ENCODE measurements at places on chromosomes 4 and X.

DNA sequence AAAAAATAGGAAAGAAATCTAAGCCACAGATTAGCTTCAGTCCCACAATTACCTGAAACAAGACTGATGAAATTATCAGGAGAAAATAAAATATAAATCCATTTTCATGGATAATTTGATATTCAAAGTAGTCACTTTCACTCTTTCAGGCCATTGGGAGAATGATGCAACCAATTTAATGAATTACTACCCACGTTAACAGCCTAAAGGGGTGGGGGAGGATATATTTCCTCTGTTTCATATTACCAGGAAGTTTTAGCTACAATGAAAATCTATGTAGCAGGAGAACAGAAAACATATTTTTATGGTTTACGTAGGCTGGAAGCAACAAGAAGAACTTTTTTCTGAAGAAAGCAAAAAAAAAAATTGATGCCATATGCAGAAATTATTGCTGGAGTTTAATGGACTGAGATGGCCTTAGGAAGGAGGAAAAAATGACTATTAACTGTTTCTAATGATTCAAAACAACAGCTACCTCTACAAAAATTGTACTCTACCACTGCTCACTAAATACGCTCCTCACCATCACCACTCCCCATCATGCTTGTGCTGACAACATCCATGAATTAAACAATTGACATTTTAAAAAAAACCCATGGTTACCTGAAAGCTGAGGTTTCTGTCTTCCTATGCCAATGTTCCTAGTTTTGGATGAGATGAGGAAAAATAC lies 100.9 kb downstream of the CXXC4 start:
- DNase-seq, result no peak

- DNase-seq, result no peak
Observed at GRCh38 chr4:125420526-125420925, 105.8 kb downstream of the FAT4 start.

- DNase-seq, result peak; percentile 64
Observed at GRCh38 chrX:154411981-154412340, 622 bp downstream of the TAFAZZIN start.

GRCh38 chrX:7647831-7648230 lies 195.1 kb upstream of the VCX start:
- DNase-seq, result no peak

DNA sequence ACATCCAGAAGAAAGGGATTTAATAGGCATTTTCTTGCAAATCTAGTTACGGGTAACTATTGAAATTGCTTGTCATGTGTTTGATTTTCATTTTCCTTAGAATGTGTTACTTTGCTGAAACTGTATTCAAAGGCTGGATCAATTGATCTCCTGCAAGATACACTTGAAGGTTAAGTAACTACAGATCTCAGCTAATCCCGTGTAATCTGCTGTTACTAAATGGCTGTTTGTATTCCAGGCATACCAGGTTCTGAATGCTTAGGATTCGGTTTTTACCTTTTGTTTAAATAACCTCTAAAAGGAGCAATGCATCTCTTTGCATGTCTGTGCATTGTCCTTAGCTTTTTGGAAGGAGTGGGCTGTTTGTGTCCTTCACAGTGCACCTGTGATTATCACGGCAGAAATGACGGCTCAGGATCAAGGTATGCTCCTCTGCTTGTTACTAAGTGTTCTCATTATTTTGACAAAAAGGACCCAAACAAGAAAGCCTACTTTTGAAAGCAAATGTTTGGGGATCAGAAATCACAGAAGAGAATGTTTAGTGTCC lies at the start of gene LRIT3:
LRIT3 (plus strand) TSS at position 212 of the 547 bp plus-strand sequence; CDS start at position 307, 95 bp downstream.
- no peak for DNase-seq
